ENCODE measurements at places on chromosomes 6 and 20. TPM values are rescaled to one million over a fixed set of nuclear protein-coding genes. Genes with fewer than 3 reads are reported as not detected.

DNA sequence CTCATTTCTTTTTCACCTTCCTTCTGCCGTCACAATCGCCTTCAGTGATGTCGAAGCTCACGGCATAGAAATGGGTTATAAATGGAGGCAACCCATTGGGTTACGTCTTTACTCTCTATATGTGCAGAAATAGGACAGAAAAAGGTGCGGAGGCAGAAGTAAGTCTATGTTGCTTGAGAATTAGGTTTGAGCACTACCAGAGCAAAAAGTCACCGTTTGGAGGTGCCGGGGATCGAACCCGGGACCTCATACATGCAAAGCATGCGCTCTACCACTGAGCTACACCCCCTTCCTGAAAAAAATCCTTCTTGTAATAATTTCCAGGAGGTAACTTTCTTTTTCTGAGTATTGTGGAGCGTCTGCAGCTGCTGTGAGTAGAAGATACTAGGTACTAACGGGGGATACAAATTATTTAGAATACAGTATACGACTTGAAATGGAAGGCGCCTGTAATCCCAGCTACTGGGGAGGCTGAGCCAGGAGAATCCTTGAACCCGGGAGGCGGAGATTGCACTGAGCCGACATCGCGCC lies 134.2 kb downstream of the TRIM27 start:
- DNase-seq, result peak; percentile 45

DNA sequence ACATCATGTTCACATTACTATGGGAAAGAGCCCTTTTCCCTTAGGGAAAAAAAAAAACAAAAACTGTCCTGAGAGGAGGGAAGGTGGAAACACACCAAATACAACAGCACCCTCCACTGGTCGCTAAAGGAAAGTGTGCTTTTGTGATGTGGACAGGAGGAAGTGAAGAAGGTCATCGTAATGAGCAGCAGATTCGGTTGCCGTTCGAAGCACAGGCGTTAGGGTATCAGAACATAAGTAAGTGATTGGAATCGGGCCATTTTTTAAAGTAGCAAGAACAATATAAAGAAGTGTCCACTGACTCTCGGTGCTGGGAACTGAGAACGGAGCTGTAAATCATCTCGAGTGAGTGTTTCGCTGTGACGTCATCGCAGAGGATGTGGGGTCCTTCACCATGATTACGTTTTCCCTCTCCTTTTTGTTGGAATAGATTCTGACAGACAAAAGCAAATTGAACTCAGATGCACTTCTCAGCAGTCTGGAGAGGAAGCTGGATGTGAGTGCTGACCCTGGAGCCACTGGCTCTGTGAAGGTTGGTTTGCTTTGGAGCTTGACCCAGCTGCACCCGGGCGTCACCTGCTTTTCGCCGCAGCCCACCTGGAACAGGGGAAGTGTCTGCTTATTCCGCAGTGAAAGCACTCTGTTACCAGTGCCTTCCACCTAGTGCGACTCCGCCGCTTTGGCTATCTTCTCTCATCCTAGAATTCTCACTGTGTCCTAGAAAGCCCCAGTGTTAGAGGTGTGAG lies 203.6 kb upstream of the GMDS start:
- peak; percentile 70 for DNase-seq

- no peak for DNase-seq
These were observed 12.8 kb upstream of the IRAK1BP1 start for GRCh38 chr6:78854546-78854945.

GRCh38 chr20:6693178-6693807 lies 74.2 kb upstream of the BMP2 start:
- DNase-seq, result peak; percentile 72

DNA sequence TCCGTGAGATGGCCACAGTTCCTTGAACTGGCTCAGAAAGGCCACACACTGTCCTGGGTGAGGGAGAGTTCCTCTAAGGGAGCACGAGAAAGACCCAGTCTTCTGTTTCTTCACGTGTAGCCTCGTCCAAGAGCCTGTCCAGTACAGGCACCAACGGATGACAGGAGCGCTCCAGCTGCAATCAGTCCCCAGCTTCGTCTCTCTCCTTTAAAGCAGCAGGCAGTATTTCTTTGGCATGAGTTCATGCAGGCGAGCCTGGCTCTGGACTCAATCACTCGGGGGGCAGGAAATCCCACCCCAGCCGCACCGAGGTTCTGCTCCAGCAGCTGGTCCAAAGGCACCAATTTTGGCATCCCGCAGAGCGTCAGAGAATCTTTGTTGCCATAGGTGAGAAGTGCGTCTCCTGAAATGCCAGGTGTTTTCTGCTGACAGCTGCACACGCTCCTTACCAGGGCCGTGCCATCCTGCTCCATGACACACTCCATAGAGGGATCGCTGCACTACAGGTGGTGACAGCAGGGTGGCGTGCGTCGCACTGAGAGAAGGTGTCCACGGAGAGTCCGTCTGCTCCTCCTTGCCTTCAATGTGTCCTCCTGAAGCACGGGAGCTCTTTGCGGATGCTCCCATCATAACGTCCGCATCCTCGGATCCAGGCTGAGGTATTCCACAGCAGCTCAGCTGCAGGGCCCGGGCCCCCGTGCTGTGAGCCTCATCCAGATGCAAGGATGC lies 59.6 kb upstream of the AFDN start:
- DNase-seq, result no peak

DNA sequence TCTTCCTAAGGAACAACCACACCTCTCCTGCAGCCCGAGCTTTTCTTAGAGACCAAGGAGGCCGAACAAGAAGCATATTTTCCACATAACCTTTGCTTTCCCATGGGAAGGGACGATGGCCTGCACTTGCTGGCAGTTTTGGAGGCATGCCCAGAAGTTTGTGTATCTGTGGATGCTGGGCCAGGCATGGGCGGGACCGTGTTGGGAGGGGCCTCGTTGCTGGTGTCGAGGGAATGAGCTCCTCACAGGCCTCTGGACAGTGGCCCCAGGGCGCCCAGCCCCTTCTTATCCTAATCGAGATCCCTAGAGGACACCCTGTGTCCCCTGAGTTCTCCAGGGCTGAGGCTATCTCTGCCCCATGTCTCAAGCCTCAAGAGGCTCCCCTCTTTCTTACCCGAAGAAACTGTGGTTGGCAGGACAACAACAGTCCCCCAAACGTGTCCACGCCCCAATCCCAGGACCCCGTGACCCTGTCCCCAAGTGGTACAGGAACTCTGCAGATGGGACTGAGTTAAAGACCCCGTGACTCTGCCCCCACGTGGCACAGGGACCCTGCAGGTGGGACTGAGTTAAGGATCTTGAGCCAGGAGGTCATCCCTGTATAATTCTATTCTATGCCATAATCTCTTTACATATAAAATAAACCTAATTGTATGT lies 99.5 kb upstream of the BHLHE23 start:
- no peak for DNase-seq

DNA sequence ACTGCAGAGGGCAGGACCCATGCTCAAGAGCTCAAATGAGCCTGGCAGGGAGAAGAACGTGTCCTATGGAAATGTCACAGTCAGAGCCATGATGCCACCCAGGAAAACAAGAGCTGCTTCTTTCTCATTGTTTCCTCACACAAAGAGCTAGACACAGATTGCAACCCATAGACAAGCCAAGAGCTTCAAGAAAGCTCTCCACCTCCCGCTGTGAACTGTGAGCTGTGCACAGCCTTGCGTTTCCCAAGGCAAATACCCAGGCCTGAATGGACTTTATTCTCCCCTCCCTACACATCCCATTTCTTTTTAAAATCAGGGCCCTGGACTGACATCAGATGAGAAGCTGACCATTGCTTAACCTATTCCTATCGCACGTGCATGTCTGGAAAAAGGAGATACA lies 388.8 kb downstream of the RNGTT start:
- DNase-seq, result no peak

GRCh38 chr20:21357844-21358243 lies 39.5 kb downstream of the NKX2-4 start:
- DNase-seq, result no peak

DCDC2 gene
- 191 TPM for total RNA-seq

TFAP2A gene
- 8.7 TPM for total RNA-seq

GRCh38 chr20:59589086-59589684 lies 15.2 kb upstream of the PHACTR3 start:
- DNase-seq, result no peak

DNA sequence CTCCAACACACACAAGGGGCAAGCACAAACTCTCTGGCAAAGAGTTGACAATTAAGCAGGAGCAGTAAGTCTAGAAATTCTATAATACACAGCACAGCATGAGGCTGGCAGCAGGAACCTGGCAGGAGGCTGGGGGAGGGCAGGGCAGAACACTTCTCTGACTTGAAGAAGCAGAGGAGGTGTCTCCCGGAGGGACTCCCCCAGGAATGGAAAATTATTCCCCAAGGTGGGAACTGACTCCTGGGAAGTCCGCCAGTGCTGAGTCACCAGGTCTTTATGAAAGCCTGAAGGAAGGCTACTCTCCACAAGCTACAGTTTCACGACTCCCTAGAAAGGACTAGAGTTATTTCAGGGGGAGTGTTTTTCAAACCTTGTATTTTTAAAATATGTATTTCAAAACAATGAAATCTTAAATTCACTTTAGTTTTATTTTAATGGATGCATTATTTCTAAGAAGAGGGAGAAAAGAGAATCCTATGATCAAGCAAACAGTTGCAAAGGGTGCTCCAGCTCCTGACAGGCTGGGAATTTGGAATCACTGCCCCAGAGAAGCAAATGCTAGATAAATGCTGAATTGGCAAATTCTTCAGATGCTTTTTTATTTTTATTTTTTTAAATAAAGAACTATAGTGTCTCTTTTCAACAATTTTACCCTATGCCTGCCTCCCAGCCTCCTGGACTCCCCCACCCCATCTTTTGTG lies 192.8 kb downstream of the LY86 start:
- DNase-seq, result no peak

LTB gene
- not detected for total RNA-seq

DNA sequence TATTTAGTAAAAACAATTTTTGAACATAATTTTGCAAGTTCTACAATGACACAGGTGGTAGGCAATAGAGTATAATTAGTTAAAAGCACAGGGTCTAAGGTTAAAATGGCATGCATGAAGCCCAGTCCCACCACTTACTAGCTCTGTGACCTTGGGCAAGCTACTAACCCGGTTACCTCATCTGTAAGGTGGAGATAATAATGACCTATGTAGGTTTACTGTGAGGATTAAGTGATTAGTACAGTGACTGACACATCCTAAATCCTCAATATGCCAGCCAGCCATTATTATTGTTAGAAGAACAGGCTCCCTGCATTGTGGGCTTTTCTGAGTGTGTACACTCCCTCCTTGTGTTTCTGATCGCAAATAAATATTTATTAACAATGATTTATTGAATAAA lies 26.2 kb downstream of the ATXN1 start:
- DNase-seq, result no peak

DNA sequence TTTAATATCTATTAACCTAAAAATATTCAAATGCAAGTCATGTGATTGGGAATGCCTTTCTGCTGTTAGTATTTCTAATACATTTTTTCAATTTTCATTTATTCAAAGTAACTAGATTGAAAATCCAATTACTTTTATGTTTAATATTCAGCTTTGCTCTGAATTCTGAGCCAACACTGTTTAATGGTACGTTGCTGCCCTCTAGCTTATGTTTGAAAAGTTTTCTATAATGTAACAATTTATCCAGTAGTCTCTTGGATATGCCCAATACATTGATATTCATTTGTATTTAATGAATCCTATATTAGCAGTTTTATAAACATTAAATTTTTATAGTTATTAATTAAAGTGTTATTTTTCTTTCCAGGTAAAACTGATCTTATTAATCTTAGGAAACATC lies 47.4 kb downstream of the LGSN start:
- no peak for DNase-seq

C20orf202 gene
- not detected for total RNA-seq

HEY2 gene
- 0.12 TPM for total RNA-seq

PLA2G7 gene
- total RNA-seq, result 0.19 TPM

Data from Caco-2 (cell line).